Activated naive CD4-positive, alpha-beta T cell treated with Interleukin-2 at 50 U/mL for 16 hours (primary cell): ENCODE measurements at places on chromosomes 2 and 18.

GRCh38 chr2:38659115-38659514 lies 6.8 kb upstream of the GALM start:
- DNase-seq: no peak

GRCh38 chr2:226508683-226509082 lies 290.9 kb downstream of the IRS1 start:
- DNase-seq: no peak

DNA sequence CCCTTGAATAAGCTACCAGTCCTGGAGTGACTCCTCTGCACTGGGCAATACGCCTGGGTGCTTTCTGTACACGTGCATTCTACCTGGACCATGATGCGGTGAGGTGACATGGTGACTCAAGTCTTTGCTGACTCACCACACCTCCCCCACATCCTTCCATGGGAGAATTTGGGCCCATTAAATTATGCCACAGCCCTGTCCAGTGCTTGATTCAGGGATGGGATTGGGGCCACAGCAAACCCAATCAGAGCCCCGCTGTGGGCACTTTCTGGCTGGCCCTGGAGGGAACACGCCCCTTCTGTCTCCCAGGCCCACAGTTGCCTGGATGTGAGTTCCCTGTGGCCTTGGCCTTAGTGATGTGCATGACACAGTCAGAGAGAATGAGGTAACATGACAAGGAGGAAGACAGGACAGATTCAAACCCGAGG lies 86.9 kb downstream of the LRRC30 start:
- DNase-seq: no peak

- DNase-seq: no peak
These were observed 21.2 kb upstream of the PMAIP1 start for GRCh38 chr18:59878644-59879043.

GRCh38 chr2:239874636-239875356 lies 150.3 kb downstream of the NDUFA10 start:
- no peak for DNase-seq

- DNase-seq: no peak
These were observed 157.4 kb upstream of the RGPD4 start for GRCh38 chr2:107669335-107669734.

GRCh38 chr18:57364460-57364859 lies 12.1 kb downstream of the ST8SIA3 start:
- DNase-seq: no peak

- DNase-seq: no peak
These were observed 799 bp downstream of the CYTIP start for GRCh38 chr2:157443090-157443489.

- no peak for DNase-seq
These were observed 770.8 kb downstream of the DSC3 start for GRCh38 chr18:30271716-30272115.

DNA sequence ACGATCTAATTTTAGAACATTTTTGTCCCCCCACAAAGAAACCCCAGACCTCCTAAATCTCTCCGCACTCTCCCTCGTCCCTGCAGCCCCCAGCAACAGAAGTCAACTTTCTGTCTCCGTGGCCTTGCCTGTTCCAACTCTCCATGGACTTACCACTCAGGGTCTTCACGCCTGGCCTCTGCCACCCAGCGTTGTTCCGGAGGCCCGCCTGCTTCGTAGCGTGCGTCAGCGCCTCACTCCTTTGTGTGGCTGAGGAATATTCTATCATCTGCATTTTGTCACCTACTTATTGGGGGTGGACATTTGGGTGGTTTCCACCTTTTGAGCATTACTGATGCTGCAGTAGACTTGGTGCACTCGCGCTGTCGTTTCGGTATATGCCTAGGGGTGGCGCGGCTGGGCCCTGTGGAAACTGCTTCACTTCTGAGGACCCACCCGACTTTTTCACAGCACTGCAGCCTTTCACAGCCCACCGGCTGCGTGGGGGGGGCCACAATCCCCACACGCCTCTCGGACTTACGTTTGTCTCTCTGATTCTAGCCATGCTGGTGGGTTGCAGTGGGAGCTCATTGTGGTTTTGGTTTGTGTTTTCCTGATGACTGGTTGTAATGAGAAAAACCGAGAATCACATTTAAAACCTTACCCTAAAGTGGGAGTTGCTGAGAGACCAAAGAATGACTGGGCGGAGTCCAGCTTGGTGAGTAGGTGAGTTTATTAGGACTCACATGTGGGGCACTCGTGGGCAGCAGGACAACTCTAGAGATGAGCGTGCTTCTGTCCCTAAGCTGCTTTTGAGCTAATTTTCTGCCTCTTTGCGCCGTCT lies 1.4 kb upstream of the HSBP1L1 start:
- peak; percentile 79 for DNase-seq

DNA sequence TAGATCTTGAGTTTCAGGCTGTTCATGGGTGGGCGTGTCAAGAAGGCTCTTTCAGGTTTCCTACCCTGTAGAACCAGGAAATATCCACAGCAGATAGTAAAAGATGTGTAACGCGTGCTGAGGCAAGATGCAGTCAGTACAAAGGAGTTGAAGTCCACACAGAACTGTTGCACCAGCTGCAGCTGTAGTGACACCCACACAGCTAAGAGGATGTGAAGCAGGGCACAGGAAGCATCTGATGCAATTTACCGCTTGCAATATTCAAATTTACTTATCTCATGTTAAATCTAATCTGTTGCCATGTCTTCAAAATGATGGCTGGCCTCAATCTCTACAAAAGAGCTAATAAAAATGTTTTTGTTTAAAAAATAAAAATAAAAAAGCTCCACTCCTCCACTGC lies 132.8 kb downstream of the ARHGAP15 start:
- DNase-seq: peak; percentile 52

- no peak for DNase-seq
These were observed 1.4 kb upstream of the CTNNA2 start for GRCh38 chr2:79511320-79511951.

- DNase-seq: no peak
These were observed 224.2 kb downstream of the CD226 start for GRCh38 chr18:69723434-69723833.
